ENCODE measurements at places on chromosomes 12 and 14.

DNA sequence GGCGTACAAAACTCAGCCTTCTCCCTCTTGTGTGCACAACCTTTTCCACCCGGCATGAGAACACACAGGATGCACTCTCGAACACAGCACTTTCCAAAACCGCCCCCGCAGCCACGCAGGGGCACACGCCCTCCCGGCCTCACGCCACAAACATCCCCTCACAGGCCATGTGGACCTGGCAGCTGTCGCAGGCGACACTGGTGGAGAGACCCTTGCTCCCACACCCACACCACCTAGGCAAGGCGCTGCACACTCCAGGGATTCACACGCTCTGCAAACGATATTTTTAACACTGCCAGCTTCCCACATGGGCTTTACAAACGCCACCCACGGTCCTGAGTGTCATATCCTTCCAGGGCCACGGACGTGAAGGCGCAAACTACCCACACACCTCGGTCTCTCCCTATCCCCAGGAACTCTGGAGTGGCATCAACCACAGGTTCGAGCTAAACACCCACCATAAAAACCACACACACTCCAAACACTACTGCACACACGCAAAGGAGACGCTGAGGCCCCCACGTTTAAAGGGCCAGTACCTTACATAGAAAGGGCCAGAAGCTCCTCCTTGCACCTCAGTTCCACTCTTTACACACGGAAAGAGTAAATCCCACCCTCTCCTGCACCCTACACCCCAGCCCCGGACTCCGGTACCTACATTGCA, 12.4 kb upstream of the ITGB7 start:
- DNase-seq: peak; percentile 84

GRCh38 chr12:131008131-131008912, 54.6 kb downstream of the ADGRD1 start:
- DNase-seq: no peak

DNA sequence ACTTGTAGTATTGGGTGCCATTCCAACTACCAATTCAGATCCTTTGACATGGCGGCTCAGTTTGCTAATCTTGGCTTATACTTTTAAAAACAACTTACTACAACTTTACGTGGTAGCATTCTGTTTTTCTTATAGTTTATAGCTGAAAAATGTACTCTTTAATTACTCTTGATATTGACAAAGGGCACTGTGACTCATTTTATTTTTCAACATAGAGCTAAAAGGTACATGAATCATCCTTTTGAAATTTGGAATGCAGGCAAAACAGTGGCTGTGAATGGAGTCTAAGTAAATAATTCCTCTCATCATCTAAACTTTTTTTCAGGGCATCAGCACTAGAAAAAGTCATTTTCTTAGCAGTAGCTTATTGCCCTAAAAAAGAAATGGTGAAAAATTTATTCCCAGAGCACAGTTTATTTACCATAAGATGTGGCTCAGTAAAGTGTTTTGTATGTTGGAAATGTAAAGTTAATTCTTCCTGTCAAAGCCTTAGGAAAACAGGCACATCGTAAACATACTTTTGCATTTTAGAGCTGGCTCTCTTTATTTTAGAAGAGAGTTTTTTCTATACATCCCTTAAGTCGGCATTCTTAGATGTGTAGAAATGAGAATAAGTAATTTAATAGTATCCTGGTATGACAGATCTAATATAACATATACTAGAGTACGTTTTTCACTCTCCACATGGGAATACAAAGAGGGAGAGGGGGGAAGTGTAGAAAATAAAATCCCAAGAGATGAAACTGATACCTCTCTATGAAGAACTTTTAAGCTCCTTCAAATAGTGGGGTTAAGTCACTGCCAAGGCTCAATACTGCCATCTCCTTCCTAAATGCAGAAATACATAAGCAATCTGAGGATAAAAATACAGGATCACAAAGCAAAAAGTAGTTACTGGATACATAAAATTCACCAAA, 55.2 kb downstream of the SLC25A21 start:
- peak; percentile 73 for DNase-seq

- no peak for DNase-seq
Observed at GRCh38 chr12:38144601-38145436, 171.8 kb upstream of the ALG10B start.

DNA sequence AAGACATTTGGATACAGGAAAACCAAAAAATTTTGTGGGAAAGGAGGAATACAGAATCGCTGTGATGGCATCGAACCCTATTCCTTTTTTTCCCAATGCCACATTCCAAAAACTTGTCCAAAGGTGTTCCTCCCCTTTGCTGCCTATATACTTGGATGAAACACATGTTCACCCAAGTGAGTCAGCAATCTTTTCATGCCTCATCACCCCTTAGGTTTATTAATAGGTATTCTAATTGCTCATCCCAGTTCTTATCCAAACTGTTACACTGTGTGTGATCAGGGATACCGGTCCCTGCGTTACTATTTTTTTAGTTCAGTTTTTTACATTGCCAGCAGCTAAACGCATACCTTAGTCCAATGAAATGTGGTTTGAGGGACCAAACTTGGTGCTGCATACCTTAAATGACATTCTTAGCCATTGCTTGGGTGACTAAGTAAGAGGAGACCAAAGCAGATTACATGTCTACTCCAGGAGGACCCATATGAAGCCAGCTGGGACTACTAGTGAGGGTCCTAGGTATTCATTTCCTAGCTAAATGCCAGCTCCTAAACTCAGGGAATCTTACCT, 20.6 kb upstream of the ST8SIA1 start:
- DNase-seq: no peak

GRCh38 chr12:102781117-102781516, 135.9 kb downstream of the PAH start:
- no peak for DNase-seq

- DNase-seq: no peak
Observed at GRCh38 chr12:95919110-95919509, 23.3 kb downstream of the CCDC38 start.

DNA sequence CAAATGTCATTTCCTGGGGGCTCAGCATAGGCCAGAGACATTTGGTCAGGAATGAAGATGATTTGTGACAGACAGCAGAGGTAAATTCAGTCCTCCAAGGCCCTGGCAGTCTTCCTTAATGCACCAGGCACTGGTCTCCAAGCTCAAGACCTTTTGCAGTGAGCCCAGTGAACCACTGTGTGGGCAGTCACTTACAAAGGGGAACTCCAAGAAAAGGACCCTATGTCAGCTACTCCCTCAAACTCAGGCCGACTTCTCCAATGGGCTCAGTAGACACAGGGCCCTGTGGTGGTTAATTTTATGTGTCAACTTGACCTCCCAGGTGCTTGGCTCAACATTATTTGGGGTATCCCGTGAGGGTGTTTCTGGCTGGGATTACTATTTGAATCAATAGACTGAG, 29.3 kb upstream of the PLEK2 start:
- no peak for DNase-seq

GRCh38 chr12:14239350-14239934, 126.0 kb upstream of the ATF7IP start:
- peak; percentile 53 for DNase-seq

- no peak for DNase-seq
Observed at GRCh38 chr12:26231921-26232320, 36.5 kb downstream of the SSPN start.

- DNase-seq: no peak
Observed at GRCh38 chr12:42510823-42511222, 78.7 kb downstream of the PRICKLE1 start.

DNA sequence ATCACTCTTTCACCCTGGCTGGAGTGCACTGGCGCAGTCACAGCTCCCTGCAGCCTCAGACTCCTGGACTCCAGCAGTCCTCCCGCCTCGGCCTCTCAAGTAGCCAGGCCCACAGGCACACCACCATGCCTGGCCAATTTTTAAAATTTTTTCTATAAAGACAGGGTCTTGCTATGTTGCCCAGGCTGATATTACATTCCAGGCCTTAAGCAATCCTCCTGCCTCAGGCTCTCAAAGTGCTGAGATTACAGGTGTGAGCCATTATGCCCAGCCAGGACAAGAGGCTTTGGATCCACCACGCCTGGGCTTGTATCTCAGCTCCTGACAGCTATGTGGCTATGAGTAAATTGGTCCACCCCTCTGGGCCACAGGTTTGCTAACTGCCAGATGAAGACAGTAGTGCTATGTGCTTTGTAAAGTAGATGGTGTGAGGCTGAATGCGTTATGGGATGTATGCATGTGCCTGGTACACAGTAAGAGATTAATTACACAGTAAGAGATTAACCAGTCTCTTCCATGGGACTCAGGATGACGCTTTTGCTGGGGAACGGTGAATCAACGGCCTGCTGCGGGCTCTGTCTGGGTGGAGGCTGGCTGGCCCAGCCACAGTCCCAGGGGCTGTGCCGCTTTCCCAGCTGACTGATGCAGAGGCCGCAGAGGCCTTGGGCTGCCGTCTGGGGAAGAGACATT, 53.3 kb upstream of the NCOR2 start:
- DNase-seq: peak; percentile 96

DNA sequence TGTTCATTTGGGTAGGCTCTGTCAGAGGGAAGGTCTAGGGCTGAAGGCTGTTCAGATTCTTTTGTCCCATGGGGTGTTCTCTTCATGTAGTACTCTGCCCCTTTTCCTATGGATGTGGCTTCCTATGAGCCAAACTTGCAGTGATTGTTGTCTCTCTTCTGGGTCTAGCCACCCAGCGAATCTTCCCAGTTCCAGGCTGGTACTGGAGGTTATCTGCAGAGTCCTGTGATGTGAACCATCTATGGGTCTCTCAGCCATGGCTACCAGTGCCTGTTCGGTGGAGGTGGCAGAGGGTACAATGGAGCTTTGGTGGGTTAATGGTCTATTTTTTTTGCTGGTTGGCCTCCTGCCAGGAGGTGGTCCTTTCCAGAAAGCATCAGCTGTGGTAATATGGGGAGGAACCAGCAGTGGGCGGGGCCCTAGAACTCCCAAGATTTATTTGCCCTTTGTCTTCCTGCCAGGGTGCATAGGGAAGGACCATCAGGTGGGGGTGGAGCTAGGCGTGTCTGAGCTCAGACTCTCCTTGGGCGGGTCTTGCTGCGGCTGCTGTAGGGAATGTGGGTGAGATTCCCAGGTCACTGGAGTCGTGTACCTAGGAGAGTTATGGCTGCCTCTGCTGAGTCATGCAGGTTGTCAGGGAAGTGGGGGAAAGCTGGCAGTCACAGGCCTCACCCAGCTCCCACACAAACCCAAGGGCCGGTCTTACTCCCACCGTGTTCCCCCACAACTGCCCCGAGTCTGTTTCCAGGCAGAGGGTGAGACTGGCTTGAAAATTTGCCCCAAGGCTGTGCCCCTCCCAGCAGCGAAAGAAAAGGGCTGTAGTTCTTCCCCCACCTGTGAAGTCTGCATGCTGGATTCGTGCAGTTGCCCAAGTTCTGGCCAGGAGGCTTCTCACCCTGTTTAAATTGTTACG, 17.5 kb downstream of the MTRFR start:
- DNase-seq: no peak

DNA sequence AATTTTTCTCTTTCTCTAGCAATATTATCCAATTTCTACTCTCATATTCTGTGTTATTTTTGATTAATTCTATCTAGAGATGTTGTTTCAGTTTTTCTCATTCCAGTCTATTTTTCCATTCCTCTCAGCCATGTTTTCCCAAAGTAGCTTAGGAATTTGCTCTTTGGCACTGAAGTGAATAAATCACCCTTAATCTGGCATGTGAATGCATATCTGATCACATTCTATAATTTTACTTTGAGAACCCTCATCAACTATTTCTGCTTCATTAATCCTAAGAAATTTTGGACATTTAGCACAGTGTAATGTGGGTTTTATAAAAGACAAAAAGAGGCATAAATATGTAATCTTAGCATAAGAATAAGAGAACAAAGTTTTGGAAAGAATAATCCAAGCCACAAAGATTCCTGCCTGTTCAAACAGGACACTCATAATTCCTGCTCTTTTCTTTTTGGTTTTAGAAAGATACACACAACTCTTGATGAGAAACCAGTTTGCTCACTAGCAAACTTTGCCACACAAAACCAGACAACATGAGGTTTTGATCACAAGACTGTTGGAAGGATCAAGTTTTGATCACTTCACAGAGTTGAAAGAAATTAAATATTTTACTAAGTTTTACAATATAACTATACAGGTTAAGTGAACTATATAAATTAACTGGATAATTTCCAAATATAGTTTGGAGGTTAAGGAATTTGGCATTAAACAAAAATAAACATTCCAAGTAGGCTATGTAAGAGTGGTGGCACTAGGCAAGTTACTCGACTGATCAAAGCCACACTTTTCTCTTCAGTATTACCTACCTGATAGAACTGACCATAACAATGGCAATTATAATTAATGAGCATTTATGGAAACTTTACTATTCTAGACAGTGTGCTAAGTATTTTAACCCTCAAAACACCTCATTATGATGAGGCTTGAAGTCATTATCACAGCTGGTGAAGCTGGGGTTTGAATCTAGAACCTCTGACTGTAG, 226.6 kb upstream of the TMTC1 start:
- no peak for DNase-seq

Measured in GM23248 (cell line).